ENCODE measurements at places on chromosomes 11 and 22. TPM values are rescaled to one million over a fixed set of nuclear protein-coding genes. Genes with fewer than 3 reads are reported as not detected.

The SAMM50 gene
- 62.5 TPM for polyA plus RNA-seq

- peak overlapping the region; percentile 70 for H3K27ac ChIP-seq
- H3K36me3 ChIP-seq: peaks cover 36% of the 10 kb centered on the region
- H3K27me3 ChIP-seq: no peaks in the 10 kb centered on the region
These were observed 749 bp downstream of the VWA5A start for GRCh38 chr11:124115782-124116616.

GRCh38 chr22:19063581-19064353 lies 58.4 kb downstream of the DGCR2 start:
- DNase-seq: no peak
- H3K27me3 ChIP-seq: no peaks in the 10 kb centered on the region
- no peak overlapping the region for H3K4me3 ChIP-seq

DNA sequence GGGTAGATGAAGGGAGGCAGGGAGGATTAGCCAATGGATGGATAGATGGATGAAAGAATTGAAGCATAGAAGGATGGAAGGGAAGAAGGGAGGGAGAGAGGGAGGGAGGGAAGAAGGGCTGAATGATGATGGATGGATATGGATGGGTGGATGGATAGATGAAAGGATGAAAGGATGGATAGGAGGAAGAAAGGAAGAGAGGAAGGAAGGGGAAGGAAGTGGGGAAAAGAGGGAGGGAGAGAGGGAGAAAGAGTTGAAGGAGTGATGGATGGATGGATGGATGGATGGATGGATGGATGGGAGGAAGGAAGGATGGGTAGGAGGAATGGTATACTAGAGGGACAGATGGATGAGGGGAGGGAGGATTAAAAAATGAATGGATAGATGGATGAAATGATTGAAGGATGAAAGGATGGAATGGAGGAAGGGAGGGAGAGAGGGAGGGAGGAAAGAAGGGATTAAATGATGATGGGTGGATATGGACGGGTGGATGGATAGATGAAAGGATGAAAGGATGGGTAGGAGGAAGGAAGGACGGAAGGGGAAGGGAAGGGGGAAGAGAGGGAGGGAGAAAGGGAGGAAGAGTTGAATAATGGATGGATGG lies 145.9 kb downstream of the MN1 start:
- no peaks in the 10 kb centered on the region for H3K27me3 ChIP-seq
- H3K36me3 ChIP-seq: no peaks in the 10 kb centered on the region
- DNase-seq: no peak
- no peaks in the 10 kb centered on the region for H3K4me1 ChIP-seq

DNA sequence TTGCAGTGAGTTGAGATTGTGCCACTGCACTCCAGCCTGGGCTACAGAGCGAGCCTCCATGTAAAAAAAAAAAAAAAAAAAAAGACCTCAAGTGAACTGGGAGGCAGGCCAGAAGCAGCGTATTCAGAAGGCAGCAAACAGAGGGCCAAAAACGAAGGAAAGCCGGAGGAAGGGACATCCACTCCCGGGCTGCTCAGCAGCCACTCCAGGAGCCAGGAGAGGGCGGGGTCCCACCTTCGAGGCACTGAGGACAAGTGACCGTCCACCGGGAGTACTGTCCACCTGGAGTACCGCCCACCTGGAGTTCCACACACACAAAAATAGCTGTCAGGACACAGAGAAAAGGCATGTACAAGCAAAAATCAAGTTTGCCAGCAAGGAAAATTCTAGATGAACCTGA lies 5.5 kb downstream of the TOLLIP start:
- peaks cover 13% of the 10 kb centered on the region for H3K36me3 ChIP-seq
- DNase-seq: no peak
- no peaks in the 10 kb centered on the region for H3K27me3 ChIP-seq
- peaks cover 47% of the 10 kb centered on the region for H3K4me1 ChIP-seq

The NAALADL1 gene
- polyA plus RNA-seq: 29.2 TPM

DNA sequence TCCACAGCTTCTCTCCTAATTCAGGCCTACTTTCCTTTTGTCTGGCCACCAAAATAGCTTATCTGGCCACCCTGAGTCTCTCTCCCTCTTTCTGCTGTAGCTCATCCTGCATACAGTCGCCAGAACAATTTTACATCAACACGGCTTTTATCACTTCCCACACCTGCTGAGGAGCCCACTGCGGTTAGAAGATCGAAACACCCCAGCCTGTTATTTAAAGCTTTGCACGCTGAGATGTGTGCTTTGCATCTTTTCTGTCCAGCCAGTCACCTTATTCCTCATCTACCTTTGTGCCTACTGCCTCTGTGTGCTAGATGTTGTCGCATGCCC lies 96.0 kb downstream of the COMMD9 start:
- no peak overlapping the region for H3K4me3 ChIP-seq
- H3K36me3 ChIP-seq: no peaks in the 10 kb centered on the region
- no peak overlapping the region for H3K27ac ChIP-seq
- H3K27me3 ChIP-seq: no peaks in the 10 kb centered on the region

GRCh38 chr22:22394591-22394990 lies 114.0 kb downstream of the ZNF280B start:
- H3K4me1 ChIP-seq: no peaks in the 10 kb centered on the region
- DNase-seq: no peak
- no peaks in the 10 kb centered on the region for H3K27me3 ChIP-seq
- H3K36me3 ChIP-seq: no peaks in the 10 kb centered on the region
- H3K27ac ChIP-seq: no peak overlapping the region

DNA sequence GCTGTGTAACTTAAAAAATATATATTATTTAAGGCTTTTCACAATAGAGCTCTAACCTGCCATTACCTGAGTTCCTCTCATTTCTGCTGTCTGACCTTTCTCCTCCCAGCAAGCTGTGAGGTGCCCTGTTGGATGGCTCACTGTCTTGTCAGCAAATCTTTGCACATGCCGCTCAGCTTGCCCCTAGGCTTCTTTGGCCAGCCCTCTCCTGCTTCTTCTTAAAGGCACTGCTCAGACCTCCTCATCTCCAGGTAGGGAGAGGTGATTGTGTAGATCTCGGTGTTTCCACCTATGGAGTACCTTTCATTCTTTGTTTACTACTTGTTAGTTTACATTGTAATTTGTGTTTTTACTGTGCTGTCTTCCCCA lies 96.5 kb downstream of the EXT2 start:
- peaks cover 27% of the 10 kb centered on the region for H3K36me3 ChIP-seq
- no peaks in the 10 kb centered on the region for H3K27me3 ChIP-seq
- no peak overlapping the region for H3K27ac ChIP-seq
- H3K4me3 ChIP-seq: no peak overlapping the region

DNA sequence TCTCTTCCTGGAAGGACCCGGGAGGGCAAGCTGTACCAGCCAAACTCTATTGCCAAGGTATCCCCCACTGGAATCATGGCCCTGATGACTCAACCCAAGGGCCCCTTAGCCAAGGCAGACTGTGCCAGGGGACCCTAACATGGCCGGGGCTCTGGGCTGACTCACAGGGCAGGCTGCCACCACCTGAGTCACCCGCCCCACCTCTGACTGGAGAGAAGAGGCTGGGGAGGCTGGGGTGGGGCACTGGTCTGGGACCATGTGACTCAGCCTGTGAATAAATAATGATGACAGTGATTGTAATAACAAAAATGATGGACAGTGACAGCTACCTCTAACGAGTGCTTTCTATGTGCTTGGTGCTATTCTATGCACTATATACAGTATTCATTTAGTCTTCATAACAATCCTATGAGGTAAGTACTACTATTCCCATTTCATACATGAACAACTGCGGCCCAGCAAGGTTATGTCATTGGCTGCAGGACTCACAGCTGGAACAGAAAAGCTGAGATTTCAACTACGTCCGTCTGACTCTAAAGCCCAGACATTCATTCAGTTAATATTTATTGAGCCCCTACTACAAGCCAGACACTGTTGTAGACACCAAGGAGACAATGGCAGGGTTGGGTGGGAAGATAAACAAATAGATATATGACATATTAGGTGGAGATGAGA lies 84.2 kb downstream of the FBXO7 start:
- no peaks in the 10 kb centered on the region for H3K27me3 ChIP-seq
- DNase-seq: no peak
- H3K27ac ChIP-seq: no peak overlapping the region
- no peak overlapping the region for H3K4me3 ChIP-seq

DNA sequence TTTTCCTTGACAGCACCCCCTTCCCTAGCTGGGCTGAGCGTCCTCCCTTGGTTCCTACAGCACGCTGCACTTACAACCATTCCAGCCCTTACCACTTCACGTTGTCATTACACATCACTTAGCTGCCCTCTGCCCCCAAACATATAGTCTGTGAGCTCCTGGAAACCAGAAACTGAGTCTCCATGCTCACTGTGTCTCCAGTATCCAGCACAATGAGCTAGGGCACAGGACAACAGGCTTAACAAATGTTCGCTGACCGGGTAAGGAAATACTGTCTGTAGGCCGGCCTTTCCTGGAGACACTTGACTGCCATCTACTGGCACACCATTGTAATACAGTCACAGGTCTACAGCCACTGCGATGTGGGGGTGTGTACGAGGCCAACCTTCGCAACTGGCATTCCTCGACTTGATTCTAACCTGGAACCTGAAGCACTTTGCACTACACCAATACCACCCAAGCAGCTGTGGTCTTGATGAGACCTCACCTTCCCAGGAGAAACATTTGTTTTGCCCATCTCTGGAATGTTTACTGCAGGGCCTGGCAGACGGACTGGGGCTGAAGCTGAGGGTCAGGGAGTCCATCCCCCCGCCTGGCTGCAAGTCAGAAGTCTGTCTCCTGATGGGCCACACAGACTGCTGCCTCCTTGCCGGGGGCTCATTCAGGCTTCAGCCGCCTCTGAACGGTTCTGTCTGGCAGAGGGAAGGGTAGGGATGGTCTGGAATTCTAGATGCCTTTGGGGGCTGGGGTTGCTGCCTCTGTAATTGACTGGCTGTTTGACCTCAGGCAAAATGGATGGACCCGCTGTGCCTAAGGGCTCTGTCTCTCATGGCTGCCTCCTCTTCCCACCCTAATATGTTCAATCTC lies 72.0 kb downstream of the SYN3 start:
- DNase-seq: peak; percentile 7
- H3K27me3 ChIP-seq: no peaks in the 10 kb centered on the region
- H3K27ac ChIP-seq: no peak overlapping the region
- no peaks in the 10 kb centered on the region for H3K36me3 ChIP-seq
- H3K4me1 ChIP-seq: no peaks in the 10 kb centered on the region

DNA sequence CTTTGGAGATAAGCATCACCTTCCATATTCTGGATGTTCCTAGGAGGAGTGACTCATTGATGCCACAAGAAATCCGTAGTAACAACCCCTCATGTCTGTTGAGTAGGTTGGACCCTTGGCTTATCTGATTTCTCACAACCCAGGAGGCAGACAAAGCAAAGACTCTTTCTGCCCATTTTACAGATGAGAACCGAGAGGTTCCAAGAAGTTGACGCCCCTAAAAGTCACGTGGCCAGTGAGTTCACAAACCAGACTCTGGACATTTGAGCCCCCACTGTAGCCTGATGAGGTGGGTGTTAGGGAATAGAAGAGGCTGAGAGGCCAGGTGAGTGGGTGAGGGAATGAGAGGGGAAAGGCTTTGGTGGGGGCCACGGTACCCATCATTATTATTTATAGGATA lies 70.3 kb downstream of the TSPAN18 start:
- H3K4me1 ChIP-seq: no peaks in the 10 kb centered on the region
- H3K4me3 ChIP-seq: no peak overlapping the region
- no peak for DNase-seq

Measured in CD14-positive monocyte (primary cell).